ENCODE measurements at places on chromosomes 3 and 15.

GRCh38 chr15:38564557-38565286, at the start of gene RASGRP1:
TSS of gene RASGRP1 (minus strand) at chr15:38564814. CDS start at chr15:38564628, 186 bp downstream.
- peak; percentile 86 for DNase-seq

- DNase-seq = no peak
Measured at GRCh38 chr3:25478211-25478757, 50.2 kb downstream of the RARB start.

GRCh38 chr3:143901105-143901504, 52.8 kb upstream of the SLC9A9 start:
- DNase-seq = no peak

DNA sequence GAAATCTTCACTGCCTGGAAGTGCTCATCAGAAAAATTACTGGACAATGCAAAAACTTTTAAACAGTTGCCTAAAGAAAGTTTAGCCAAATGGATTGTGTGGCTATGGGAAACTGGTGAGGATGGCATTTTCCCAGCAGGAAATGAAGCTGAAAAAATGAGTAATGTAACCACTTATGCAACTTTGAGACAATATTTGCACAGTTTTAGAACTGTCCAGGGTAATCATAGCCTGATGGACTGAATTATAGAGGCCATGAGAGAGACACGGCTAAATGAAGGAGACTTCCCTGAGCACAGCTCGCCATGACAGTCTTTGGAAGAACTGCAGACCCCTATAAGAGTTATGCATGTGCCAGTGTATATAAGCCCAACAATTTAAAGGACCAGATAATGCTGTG, 881.5 kb downstream of the VGLL3 start:
- DNase-seq = no peak

GRCh38 chr15:67311731-67312130, 57.1 kb downstream of the IQCH start:
- no peak for DNase-seq

DNA sequence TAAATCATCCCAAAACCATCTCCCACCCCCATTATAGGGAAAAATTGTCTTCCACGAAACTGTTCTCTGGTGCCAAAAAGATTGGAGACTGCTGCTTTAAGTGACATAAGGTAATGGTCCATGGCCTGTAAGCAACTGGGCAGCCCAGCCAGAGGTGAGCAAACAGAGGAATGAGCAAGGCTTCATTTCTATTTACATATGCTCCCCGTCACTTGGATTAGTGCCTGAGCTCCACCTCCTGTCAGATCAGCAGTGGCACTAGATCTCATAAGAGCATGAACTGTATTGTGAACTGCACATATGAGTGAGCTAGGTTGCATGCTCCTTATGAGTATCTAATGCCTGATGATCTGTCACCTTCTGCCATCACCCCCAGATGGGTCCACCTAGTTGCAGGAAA, 1159.8 kb upstream of the ALCAM start:
- no peak for DNase-seq

DNA sequence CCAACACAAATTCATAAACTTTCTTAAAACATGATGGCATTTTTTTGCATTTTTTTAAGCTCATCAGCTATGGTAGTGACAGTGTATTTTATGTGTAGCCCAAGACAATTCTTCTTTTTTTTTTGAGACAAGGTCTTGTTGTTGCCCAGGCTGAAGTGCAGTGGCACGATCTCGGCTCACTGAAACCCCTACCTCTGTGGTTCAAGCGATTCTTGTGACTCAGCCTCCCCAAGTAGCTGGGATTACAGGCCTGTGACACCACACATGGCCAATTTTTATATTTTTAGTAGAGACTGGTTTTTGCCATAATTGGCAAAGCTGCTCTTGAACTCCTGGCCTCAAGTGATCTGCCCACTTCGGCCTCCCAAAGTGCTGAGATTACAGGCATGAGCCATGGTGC, 17.3 kb upstream of the USP50 start:
- no peak for DNase-seq

GRCh38 chr3:62712746-62713145, 162.5 kb downstream of the CADPS start:
- DNase-seq = no peak

DNA sequence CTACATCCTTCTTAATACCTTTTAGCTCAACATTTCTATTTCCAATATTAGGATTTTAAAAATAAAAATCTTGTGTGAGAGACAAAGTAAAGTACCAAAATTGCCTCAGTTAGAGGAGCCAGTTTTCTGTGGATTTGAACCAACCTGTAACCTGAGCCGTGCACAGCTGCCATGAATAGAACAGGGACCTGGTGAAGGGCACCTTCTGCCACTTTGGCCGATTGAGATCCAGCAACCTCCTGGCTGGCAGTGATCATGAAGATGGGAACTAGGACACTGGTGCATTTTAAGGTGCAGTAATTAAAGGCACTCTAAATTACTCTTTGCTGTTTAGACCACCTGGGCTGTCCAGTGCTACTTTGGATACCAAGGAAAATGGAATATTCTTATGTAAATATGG, 34.3 kb upstream of the TRAK1 start:
- no peak for DNase-seq

DNA sequence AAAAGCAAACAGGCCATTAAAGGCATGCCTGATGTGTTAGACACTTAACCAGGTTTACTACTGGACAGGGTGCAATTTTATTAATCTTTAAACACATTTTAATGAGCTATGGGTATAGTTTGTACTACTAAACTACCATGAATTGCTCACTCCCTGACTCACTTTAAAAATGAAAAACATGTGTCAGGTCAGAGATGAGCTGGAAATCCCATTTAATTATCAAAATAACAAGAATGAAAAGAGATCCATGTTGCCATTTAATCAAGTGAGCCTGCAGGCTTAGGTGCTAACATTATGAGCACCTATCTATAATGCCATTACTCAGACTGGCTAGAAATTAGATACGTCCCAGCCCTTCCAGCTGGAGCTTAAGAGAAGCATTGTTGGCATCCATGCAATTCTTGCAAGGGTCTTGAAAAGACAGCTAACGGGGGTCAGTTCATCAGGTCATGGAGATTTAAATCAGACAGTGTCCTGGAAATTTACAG, 224.4 kb downstream of the THRB start:
- DNase-seq = no peak

- DNase-seq = no peak
Measured at GRCh38 chr3:106590216-106590615, 721.4 kb upstream of the CBLB start.

DNA sequence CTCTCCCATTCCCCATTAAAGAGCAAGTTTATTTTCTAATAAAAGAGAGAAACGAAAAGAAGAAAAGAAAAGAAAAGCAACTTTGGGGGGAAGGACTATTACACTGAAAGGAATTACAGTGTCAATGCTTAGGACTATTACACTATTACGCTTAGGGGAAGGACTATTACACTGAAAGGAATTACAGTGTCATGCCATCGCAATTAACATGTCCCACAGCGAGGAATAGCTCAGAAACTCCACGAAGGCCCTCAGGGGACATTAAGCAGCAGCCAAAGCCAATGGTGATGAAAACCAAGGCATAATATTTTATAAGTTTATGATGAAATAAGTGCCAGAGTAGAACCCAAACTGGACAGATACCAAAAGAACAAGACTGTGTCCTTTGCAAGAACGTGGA, 22.1 kb upstream of the DET1 start:
- DNase-seq = no peak

GRCh38 chr15:60720493-60721256, 241.7 kb upstream of the ICE2 start:
- DNase-seq = peak; percentile 68

DNA sequence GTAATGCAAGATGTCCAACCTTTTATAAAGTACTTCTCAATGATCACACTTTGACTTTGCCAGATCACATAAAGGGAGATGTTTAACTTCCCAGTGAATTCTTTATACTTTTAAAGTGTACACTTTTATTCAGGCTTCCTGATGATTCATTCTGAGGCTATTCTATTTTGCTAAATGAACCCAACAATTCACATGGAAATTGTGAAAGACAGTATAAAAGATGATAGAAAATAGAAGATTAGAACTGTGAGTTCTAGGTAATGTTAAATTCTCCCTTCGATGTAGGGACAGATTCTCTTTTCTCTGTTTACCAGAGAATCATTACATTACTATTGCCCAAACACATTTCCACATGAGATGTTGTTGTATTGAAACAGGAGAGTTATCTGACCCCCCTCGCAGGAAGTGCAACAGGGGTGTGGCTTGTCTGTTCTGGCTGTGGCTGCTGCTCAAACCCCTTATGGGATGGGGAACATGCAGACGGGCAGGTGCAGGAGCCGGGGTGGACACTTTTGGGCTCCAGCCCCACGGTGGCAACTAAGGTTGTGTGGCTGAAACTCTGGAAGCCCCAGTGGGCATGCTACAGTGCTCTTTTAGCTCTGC, 131.3 kb upstream of the LRTM1 start:
- no peak for DNase-seq

GRCh38 chr15:31382713-31383045, 56.0 kb downstream of the KLF13 start:
- no peak for DNase-seq
